ENCODE measurements at places on chromosomes 5 and 9. TPM values are rescaled to one million over a fixed set of nuclear protein-coding genes. Genes with fewer than 3 reads are reported as not detected.

GLRA1 gene
- total RNA-seq = not detected

PCDHB11 gene
- not detected for total RNA-seq

- DNase-seq = no peak
Observed at GRCh38 chr9:136615631-136616306, 46.9 kb upstream of the EGFL7 start.

DNA sequence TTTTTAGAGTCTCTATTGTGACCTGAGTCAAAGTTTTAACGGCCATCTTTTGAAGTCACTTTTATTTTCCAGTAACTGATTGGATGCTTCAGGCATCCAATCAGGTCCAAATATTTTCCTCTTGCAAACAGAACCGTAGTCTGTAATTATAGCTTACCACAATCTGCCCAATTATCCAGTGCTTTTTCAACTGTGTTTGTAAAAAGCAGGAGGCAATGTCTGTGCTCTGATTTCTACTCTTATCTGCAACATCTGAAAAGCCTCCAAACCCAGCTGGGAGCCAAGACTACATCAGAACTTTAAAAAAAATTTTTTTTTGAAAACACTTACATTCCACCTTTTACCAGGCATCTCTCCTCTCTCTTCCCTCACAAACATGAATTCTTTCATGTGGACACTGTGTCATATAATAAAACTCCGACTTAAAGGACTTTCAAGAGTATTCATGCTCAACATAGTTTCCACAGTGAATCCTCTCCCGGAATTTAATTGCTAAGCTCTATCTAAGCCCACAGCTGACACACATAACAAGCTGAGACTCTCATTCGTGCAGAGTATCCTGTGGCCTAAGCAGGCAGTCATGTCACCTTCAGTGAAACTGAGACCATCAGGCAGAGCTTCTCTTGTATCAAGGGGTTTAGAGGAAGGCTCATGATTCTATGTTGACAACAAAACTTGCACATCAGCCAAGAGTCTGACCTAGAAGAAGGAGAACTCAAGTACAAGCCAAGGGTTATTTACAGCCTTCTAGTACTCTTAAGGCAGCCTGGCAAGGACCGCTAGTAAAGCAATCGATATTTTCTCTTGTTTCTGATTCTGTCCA lies 272.7 kb downstream of the TLE1 start:
- DNase-seq = no peak

DNA sequence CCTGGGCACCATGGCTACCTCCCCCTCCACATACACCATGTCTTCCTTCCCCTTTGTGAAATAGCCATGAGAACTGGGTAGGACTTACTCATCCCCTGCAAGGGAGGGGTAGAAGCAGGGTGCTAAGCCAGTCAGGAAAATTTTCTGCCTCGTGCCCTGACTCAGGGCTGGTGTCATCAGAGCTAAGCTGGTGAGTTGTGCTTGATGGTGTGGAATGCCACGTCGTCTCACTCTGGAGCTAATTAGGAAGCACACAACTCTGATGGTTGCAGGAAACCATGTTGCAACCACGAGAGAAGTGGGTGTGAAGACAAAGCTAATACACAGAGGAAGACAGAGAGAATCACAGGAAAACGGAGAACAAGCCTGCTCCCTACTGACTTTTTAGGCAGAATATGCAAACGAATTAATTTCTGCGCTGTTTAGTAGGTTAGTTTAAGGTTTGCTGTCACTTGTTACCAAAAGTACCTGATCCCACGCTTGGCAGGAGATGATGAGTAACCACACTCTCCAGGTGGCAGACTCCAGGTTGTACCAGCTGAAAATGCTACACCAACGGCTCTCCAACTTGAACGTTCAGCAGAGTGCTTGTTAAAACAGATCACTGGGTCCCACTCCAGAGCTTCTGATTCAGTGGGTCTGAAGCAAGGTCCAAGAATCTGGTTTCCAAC lies 54.5 kb downstream of the STK10 start:
- peak; percentile 53 for DNase-seq

FYB1 gene
- total RNA-seq = 71.3 TPM

- DNase-seq = no peak
Observed at GRCh38 chr9:118928722-118929121, 440.5 kb downstream of the BRINP1 start.

GRCh38 chr5:50702615-50703366 lies 36.4 kb downstream of the PARP8 start:
- DNase-seq = no peak

DNA sequence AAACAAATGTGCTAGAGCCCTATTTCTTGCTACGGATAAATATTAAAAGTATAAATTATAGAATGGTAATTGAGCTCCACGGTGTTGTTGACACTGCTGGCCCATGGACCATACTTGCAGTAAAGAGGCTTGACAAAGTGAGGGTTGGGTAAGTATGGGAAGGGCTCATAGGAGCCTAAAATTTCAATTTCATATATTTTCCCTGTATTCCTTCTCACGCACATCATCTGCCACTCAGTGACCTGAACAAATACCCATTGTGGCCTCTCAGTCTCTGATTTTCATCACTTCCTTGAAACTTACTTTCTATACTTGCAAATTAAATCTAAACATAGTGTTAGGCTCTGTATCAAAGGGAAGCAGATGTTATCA lies 116.5 kb downstream of the PIK3R1 start:
- DNase-seq = no peak

KCNMB1 gene
- total RNA-seq = not detected

DNA sequence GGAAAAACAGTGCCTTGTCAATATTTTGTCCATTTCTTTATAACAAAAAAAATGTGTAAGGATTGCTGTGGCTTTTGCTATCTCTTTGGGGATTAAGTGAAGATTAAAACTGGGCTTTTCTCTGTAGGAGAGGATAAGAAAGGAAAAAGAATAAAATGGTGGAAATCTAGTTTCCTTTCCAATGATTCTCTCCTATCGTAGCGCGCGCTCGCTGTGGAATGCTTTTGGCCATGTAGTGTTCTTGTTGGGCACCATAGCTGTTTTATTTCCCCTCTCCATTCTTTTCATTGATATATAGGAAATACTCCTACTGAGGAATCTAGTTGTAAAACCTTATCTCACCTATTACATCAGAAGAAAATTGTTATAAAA lies 1.5 kb downstream of the STXBP1 start:
- no peak for DNase-seq

FST gene
- total RNA-seq = 0.10 TPM

DNA sequence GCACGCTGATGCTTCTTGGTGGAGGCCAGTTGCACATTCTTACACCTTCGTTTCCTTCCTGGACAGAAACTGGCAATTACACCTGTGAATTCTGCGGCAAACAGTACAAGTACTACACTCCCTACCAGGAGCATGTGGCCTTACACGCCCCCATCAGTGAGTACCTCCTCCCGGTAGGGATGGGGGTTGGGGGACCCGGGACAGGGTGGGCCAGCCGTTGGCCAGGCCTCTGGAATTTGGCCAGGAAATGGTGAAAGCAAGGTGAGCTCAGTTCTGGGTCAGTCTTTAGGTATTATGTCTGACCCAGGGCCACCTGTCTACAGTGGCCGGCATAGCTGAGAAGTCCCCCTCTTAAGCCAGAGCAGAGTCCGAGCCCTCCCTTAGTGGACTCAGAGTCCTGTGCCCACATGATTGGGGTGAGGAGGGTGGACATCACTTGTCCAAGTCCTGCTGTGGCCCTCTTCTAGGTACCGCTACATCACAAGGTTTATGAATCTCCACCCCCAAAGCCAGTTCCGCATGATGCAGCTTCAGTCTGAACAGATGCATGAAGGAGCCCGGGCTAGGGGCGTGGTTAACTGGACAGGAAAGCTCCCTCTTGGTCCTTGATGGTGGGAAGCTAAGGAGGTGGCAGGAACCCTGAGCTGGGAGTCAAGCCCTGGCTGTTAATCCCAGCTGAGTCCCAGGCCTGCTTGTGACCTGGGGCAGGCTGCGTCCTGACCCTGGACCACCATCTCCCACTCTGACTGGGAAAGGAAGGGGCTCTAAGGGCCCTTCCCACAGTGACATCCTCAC lies 61.3 kb downstream of the AMBP start:
- DNase-seq = no peak

- DNase-seq = no peak
Observed at GRCh38 chr5:1187234-1187949, 14.0 kb upstream of the SLC6A19 start.

KCTD16 gene
- total RNA-seq = 0.31 TPM

ERCC8 gene
- total RNA-seq = 10.2 TPM

DNA sequence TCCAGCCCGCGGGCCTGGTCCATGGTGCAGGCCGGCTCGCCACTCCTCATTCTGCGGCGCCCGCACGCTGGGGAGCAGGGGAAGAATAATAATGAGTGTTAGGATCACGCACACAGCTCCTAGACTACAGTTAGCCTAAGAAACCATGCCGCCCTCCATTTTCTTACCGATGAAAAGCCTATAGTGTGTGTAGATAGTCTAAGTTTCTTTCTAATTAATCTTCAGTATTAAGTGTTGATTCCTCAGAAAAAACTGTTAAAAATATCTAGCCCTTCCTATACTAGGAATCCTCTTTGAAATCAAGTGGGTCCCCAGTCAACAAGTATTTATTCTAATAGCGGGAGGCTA lies 9.3 kb downstream of the ZBED3 start:
- no peak for DNase-seq

DNA sequence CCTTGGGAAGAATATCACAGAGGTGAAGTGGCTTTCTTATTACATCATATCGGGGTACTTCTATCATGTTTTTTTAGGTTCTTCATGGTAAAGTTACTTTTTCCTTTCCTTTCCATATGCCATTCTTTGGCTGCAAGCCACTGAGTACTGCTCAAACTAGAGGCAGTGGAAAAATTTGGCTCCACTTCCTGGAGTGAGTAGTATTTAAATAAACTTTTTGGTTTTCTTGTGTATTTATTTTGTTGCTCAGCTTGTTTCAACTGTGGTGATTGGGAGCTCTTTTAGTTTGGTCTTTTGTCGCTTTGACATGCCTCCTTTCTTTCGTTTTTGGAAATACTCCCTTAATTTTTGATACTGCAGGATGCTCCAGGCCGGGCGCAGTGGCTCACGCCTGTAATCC lies 69.8 kb downstream of the WDR70 start:
- DNase-seq = no peak

DNA sequence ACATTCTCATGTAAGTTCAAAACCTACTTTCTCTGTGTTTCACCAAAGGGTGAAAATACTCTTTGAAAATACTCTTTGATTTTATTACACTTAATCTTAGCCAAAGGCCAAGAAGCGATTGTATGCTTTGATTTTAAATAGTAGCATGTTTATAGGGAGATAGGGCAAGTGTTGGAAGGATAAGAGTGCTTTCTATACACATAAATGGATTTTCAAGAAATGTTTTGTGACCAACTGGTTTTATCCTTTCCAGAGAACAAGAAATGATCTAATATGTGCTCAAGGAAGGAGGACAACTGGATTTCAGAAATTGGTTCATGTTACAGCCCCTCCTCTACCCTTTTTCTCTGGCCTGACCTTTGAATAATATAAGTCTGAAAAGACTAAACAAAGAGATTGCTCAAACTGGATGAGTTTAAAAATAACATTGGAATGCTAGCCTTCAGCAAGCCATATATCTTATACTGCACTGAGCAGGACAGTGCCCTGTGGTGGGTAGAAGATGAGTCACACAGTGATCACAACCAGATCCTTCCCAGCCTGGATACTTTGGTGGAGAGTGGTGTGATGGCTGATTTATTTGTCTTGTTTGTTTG lies 13.1 kb downstream of the PALM2AKAP2 start:
- DNase-seq = no peak

DNA sequence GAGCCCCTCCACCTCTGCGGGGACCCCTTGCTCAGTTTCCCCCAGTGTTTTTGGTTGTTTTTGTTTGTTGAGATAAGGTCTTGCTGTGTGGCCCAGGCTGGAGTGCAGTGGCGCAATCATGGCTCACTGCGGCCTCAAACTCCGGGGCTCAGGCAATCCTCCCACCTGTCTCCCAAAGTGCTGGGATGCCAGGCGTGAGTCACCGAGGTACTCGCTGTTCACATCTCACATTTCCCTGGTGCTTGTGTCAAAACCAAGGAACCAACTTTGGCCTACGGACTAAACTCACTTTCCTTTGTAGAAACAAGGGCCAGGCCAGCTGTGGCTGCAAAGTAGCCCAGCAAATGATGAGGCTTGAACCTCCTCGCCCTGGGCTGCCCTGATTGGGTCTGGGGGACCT lies 9.7 kb upstream of the AJM1 start:
- DNase-seq = no peak

DNA sequence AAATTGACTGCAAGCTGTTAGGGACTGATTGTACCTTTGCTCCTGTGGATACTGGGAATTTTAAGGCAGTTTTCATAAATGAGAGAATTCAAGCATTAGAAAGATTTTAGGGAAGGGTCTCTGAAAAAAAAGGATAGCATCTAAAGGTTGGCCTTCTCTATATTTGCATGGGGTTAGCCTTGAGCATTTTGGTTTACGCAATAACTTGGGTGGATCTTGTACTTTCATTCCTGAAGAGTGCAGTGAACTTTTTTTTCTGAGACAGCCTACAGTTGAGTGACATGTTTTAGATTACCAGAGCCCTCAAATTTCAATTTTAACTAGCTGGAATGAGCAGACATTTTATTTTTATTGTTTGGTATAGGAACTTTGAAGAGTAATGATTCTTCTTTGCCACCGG lies 91.6 kb upstream of the NR3C1 start:
- no peak for DNase-seq

- DNase-seq = peak; percentile 79
Observed at GRCh38 chr9:129889941-129890717, 54.9 kb downstream of the USP20 start.

GRCh38 chr5:150498501-150498900 lies 9.4 kb upstream of the NDST1 start:
- no peak for DNase-seq

GABRB2 gene
- total RNA-seq = not detected

GRCh38 chr5:143182901-143183820 lies 220.3 kb downstream of the NR3C1 start:
- DNase-seq = peak; percentile 47

GRCh38 chr5:130138406-130139045 lies 234.3 kb downstream of the CHSY3 start:
- no peak for DNase-seq

DNA sequence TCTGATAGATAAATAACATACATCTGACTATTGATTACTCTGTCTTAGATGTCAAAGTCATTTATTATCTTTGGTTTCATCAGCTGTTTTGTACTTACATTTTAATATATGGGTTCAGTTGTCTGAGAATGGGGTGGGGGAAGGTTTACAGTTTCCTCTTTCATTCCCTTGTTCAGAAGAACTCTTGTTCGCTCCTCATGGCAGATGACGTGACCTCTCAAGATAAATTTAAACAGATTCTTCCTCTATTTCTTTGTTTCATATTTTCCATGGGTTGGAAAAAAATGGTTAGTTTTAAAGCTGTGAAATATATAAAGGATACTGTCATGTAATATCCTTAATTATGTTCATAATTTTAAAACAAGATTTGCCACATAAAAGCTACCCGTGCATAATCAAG lies 61.4 kb downstream of the TSSK1B start:
- no peak for DNase-seq

ZNG1A gene
- total RNA-seq = 50.2 TPM

FBLL1 gene
- total RNA-seq = 0.19 TPM

GRCh38 chr5:160325716-160326115 lies 13.4 kb upstream of the CCNJL start:
- DNase-seq = no peak

DNA sequence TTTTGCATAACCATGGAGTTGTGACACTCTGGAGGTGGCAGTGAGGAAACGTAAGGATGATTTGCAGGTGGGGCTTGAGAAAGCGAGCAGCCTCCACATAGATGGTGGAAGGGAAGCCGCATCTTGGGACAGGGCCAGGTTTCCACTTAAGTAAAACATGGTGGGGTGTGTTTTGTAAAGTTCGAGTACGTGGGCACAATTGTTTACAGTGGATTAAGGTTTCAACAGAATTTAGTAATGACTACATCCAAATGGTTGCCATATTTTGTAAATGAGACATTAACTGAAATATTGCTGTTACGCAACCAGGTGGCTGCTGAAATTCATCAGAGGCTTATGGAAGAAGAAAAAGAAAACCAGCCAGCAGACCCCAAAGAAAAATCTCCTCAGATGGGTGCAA lies 85.4 kb upstream of the IL7R start:
- DNase-seq = no peak

Measured in activated naive CD8-positive, alpha-beta T cell treated with anti-CD3 and anti-CD28 coated beads for 36 hours (primary cell).